Left cardiac atrium (tissue), 4 donors: ENCODE measurements at places on chromosomes 1 and 21. TPM values are rescaled to one million over a fixed set of nuclear protein-coding genes. Genes with fewer than 3 reads are reported as not detected.

DNA sequence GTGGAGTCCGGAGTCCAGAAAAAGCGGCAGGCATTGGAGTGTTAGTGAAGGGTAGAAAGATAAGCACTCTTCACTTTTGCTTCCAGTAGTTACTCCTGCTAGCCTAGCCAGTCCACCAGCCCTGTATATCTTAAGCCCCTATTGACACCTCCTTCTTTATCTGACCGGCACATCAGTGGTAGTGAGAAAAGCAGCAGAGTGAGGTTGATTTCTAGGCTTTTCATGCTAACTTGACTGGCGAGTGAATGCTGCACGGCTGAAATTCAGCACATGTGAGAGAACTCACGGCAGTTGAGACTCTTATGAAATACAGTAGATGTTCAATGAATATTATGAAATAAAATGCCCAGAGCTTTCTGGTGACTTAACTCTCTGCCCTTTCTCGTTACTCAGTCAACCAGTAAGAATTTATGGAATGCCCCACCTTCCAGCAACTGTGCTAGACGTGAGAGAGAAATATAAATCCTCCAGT lies 128.2 kb downstream of the CACHD1 start:
- DNase-seq = no peak

DNA sequence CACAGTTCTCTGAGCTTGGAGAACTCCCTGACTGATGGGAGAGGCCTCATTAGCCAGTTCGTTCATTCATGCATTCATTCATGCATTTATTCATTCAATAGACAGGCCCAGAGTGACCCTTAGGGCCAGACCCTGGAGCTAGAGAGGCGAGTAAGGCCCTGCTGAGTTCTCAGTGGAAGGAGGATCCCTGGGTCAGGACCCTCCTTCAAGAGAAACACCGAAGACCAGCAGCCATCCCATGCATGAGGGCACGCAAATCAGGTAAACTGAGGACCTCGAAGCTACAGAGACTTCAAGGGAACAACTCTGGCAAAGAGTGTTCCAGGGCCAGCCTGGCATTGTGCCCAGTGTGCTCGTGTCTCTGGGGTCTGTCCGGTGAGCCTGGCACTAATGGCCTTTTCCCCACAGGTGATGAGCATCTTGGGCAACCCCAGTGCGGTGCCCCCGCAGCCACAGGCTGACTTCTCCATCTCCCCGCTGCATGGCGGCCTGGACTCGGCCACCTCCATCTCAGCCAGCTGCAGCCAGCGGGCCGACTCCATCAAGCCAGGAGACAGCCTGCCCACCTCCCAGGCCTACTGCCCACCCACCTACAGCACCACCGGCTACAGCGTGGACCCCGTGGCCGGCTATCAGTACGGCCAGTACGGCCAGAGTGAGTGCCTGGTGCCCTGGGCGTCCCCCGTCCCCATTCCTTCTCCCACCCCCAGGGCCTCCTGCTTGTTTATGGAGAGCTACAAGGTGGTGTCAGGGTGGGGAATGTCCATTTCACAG lies 104.8 kb downstream of the PAX7 start:
- no peak for DNase-seq

GRCh38 chr1:182596934-182597333 lies 7.3 kb downstream of the RGS16 start:
- DNase-seq = no peak

DNA sequence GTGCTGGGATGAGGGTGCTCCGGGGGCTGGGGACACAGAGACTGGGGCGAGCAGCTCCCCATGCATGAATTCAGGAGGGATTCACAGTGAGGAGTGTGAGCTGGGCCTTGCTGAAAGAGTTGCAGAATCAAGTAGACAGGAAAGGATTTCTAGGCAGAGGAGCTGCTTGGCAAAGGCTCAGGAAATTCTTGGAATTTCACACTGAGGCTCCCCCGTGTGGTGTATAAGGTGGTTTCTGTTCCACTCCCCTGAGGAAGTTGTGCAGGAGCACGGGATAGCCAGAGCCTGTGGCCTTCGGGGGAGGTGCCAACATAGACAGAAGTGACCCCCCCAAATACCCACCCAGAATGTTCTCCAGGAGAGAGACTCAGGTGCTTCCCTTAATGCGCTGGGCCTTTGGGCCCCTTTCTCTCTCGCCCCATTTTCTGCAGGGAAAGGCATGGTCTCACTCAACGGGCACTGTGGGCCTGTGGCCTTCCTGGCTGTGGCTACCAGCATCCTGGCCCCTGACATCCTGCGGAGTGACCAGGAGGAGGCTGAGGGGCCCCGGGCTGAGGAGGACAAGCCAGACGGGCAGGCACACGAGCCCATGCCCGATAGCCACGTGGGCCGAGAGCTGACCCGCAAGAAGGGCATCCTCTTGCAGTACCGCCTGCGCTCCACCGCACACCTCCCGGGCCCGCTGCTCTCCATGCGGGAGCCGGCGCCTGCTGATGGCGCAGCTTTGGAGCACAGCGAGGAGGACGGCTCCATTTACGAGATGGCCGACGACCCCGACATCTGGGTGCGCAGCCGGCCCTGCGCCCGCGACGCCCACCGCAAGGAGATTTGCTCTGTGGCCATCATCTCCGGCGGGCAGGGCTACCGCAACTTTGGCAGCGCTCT lies 58.5 kb upstream of the ACTL8 start:
- no peak for DNase-seq

GRCh38 chr21:44823179-44823660 lies 5.4 kb upstream of the SUMO3 start:
- DNase-seq = no peak

DNA sequence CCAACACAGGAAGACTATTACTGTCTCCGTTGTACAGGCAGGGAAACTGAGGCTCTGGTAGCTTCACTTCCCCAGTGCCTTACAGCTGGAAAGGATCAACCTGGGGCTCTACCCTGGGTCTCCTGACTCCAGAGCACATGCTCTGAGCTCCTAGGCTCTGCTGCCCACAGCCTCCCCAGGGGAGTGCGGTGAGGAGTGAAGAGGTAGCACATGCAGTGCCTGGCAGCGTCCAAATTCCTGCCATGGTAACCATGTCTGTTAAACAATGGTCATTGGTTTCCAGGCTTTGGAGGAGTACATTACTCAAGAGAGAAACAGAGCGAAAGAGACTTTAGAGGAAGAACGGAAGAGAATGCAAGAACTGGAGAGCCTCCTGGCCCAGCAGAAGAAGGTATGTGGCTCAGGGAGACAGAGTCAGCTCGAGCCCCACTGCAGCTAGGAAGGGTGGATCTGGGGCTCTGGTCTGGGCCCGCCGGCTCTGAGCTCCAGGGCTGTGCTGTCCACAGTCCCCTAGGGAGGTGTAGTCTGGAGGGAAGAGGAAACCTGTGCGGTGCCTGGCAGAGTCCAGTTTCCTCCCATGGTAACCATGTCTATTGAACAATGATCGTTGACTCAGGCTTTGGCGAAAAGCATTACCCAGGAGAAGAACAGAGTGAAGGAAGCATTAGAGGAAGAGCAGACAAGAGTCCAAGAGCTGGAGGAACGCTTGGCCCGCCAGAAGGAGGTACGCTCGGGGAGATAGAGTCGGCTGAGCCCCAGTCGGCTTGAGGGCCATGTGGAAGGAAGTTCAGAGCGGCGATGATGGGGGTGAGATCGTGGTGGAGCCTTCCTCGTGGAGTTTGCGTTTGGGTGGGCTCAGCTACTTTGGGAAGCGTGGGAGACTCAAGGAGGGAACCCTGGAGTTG lies 64.6 kb upstream of the EFHD2 start:
- DNase-seq = no peak

GRCh38 chr1:114152508-114153260 lies 985 bp downstream of the SYT6 start:
- peak; percentile 46 for DNase-seq

- peak; percentile 4 for DNase-seq
Measured at GRCh38 chr1:7590426-7590790, 180.7 kb upstream of the VAMP3 start.

- DNase-seq = no peak
Measured at GRCh38 chr1:156705321-156705917, at the start of gene CRABP2. CRABP2 (minus strand) TSS chr1:156705583; CDS start chr1:156705446, 137 bp downstream.

- DNase-seq = no peak
Measured at GRCh38 chr1:241934201-241934848, 23.2 kb upstream of the BECN2 start.

DNA sequence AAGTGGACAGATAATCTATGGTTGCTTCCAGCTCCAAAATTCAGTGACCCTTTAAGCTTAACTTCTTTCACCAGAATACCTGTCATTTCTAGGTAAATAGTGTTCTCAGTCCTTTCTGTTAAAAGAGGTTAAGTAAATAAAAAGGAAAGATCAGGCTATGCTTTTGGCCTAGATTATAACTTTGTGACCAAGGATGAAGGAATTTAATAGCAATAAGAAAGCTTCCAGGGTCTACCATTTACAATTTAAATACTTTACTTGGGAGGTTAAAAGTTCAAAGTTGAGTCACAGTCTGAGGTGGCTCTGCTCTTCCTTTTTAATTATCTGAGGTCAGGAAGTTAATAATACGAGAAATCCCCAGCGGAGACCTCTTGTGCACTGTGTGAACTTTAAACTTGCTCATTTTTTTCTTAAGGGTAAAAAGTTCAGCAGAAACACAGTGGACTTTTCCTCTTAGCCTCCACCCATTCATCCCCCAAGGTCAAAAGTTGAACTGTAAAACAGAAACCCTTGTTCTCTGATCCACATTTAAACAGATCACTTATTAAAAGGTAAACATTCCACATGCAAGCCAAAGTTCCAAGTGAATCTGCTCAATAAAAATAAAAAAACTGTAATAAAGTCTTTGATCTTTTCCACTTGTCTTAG lies 187.1 kb downstream of the NRIP1 start:
- DNase-seq = no peak

Gene SLC1A7
- 0.85 TPM for total RNA-seq

Gene TYW3
- 21.1 TPM for total RNA-seq

Gene TMOD4
- total RNA-seq = not detected

Gene FTCD
- 1.6 TPM for total RNA-seq

Gene IQGAP3
- 0.26 TPM for total RNA-seq
